ENCODE measurements at places on chromosomes 7 and 10.

DNA sequence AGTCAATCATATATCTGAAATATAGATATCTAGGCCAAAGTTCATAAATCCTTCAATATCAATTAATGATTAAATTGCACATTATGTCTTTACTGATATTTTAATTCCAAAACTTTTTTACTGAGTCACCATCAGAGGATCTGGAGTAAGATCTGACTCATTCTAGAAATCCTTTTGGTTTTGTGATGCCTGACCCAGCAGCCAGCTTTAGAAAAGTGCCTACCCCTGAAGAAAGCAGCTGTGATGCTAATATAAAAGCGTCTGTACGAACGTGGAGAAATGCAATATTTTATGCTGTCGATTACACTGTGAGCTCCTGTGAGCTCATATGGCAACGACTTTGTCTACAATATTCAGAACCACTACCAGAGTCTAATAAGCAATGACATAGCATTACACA lies 142.5 kb upstream of the LRRTM3 start:
- DNase-seq, result no peak

DNA sequence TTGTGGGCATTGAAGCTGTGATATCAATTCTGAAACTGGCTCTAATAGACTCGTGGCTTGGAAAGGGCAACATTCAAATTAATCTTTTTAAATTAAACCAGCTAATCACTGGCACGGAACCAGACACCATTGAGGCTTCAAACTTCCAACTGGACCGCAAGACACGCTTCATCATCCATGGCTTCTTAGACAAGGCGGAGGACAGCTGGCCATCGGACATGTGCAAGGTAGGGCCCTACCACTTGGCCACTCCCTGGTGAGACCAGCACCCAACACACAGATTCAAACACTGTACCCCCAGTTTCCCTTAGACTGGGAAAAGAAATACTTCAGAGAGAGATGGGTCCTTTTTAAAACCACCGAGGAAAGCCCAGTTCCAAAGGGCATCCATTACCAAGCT lies 5.1 kb downstream of the PNLIPRP2 start:
- DNase-seq, result no peak

- no peak for DNase-seq
Observed at GRCh38 chr10:69421611-69422308, 5.0 kb upstream of the TACR2 start.

- DNase-seq, result no peak
Observed at GRCh38 chr10:132979491-132980425, 37.4 kb upstream of the CFAP46 start.

DNA sequence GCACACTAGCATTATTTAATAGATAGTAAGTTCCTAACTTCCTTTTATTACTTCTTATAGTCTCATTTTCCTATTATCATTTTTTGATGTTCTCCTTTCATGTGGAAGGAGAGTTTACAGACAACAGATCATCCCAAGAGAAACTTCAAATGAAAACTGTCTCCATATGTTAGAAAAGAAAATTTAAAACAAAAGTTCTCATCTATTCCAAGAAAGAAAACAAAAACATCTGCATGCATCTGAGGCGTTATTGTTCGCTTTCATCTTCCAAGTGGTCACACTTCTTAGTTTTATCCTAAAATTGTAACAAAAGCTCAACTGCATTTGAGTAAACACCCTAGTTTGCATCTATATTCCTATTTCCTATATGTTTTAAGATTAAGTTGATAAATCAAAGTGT lies 126.2 kb downstream of the SEMA3D start:
- DNase-seq, result no peak

DNA sequence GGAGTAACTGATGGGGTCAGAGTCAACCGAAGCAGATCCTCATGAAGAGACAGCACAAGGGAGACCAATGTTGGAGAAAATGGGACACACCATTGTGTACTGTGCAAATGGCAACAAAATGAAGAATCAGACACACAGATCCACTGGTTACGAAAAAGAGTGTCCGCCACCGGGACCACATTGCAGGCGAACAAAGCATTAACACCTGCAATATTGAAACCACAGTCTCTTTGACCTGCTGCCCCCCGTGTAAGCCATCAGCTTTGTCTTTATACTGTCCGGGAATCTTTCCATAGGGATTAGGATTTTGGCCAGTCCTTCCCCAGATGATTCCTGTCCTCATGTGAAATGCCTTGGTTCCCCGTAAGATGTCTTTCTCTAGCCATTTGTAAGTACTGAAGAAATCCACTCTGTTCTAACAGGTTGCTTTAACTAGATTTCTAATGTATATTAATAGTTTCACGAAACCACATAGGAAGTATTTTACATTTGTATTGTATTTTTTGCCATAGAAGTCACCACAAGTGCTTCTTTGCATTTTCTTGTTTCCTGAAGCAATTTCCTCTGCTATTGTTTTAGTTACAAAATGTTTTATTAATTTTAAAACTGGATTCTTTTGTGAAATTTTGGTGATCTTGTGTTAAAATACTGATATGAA lies 140.8 kb upstream of the NFE2L3 start:
- no peak for DNase-seq

- no peak for DNase-seq
Observed at GRCh38 chr7:116169060-116169459, 41.3 kb upstream of the TES start.

DNA sequence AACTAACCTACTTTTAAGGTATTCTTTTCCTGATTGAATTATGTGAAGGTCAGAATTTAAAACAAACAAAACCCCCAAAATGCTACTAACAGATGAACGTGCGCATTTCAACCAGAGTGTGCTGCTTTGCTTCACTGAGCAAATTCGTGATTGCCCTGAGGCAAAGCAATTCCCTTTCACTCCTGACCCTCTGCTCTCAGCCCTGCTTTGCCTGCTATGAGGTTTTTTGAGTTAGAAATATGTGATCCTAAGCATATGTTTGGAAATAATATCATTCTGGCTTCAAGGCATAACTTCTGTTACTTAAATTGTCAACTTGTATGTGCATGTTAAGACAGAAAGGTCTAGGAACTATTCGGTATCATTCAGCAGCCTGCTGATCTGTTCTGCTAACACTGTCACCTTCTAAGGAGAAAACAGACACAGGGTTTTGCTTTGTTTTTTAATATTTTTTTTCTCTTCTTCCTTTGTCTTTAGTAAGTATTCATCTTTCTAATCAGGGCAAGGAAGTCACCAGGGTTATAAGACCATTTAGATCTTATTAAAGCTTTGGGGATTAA lies 124.2 kb downstream of the GNAT3 start:
- DNase-seq, result no peak

- no peak for DNase-seq
Observed at GRCh38 chr10:51789903-51790302, 90.5 kb upstream of the CSTF2T start.

DNA sequence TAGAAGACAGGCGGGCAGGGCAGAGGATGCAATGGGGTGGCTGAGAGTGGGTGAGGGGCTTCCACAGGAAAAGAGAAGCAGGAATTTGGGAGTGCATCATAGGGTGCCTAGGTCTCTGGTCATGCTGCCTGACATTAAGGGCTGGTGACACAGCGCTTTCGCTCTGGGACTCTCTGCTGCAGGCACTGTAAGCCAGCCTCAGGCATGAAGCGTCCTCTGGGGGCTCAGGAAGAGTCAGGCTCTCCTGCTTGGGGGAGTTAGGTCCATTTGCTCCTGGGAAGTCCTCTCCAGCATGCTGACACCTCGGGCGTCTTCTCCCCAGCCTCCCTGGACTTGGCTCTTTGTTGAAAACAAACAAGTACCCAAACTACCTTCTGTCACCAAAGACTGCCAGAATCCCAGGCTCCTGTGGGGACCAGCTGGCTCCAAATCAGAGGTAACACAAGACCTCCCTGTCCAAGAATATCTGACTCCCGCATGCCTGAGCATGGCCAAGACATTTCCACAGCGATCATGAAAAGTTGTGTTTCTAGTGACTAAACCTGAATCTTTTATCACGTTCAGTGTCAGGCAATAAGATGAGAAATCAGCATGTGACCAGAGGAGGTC lies 55.4 kb downstream of the GPR26 start:
- no peak for DNase-seq

DNA sequence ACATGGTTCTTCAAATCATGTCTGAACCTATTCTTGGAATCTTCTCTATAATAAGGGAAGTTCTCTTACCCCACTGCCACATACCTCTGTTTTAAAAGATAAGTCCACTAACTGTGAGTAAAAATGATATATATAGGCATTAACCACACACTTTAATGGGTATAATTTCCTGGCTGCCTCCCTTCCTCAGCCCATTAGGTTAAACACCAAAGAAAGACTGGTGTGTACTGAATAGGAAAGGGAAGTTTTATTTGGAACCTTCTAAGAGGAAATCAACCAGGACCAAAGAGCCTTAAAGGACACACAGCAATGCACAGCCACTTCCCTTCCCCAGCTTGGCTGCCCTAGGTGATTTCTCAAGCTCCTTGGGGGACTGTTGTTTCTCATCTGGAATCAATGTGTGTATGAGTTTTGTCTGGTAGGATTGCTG lies 5.0 kb upstream of the WBP1L start:
- no peak for DNase-seq

DNA sequence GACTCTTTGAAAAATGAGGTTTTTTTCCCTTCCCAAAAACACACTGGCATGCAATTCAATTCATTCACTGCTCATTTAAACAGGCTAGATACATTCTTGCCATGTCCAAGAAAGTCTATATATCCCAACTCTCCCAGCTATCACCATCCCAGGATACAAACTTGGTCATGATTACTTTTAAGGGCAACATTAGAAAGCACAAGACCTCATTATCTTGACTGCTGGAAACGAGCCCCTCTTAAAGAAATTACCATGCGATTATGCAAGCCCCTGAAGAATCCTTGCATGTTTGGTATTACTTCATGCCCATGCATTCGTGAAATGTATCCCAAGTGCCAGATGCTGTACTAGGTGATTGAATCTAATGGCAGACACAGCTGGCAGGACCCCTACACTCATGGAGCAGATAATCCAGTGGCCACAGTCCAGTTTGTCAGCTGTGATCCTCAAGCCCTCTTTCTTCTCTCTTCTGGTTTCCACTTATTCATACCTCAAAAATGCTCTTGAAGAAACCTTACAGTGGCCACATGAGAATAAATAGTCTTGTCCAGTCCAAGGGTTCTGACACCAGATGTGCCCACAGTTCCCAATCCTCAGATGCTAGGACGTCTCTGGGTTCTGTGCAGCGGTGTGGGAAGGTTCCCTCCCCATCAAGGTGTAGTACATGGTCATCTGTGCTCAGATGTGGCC lies 103.7 kb upstream of the HABP2 start:
- DNase-seq, result no peak

DNA sequence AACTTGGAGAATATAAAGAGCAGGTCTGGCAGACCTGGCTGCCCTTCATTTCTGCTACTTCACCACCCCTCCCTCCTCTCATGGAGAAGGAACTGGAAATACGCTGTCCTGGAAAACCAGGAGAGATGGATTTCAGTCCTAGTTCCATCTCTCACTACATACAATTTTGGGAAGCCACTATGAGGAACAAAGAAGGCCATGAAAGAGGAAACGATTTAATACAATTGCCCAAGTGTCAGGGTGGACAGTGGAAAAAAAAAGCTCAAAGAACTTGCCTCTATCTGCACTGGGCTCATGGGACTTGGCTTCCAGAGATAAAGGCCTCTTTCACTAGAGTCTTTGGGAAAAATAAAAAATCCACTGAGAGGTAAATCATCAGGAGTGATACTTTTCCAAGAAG lies 561.7 kb downstream of the KCNMA1 start:
- no peak for DNase-seq

DNA sequence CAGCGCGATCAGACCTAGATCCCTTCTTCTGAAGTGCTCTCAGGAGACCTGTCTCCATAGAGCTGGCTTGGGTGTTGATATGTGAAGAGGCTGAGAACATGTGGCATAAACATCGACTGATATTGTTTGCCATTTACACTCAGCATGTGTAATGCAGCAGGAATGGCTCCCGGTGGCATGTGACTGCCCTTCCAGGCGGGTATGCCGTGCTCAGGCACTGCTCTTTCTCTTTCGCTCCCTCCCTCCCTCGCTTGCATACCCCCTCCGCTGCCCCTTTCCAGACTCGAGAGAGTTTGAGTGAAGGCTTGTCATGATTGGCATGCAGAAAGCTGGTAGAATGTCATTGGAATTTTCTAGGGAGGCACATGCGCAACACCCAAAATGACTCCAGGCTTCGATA lies 107.3 kb upstream of the PDCD4 start:
- DNase-seq, result no peak

- DNase-seq, result no peak
Observed at GRCh38 chr10:122308417-122309141, 37.5 kb downstream of the BTBD16 start.

DNA sequence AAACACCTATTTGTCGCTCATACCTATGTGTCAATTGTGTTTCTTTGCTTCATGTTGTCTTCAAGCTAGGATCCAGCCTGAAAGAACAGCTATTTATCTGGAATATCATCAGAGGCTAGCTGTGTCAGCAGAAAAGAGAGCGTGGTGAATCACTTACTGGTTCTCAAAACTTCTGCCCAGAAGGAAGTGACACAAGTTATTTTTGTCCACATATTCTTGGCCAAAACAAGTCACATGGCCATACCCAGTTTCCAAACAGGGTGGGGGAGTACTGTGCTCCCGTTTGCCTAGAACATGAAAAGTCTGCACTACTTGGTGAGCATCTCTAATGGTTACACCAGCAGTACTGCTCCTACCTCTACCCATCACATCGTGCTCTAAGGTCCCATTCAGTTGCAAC lies 160.9 kb upstream of the CSTF2T start:
- no peak for DNase-seq

DNA sequence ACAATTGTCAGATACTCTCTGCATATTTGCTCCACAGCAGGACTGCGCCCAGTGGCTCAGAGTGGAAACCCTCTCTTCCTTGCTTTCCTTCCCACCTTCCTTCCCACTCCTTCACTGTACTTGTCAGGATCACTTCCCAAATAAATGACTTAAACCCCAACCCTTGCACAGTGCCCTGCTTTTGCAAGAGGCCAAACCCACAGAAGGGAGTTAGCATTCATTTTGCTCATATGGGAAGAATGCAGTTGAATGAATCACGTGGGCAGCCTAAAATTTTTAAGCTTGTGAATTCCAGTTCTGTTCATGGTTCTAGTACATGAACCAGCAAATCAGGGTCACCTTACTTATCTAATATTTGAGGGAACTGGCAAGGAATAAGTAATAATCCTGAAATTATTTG lies 47.7 kb upstream of the SFMBT2 start:
- DNase-seq, result no peak

DNA sequence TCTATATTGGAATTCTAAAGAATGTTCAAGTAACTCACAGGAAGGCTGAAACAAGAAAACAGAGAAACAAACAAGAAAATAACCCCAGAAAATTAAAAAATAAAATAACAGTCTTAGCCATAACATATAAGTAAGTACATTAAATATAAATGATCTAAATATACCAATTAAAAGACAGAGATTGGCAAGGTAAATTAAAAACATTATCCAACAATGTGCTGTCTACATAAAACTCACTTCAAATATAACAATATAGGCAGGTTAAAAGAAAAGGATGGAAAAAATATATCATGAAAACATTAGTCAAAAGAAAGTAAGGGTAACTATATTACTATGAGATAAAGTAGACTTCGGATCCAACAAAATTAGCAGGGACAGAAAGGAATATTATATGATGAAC lies 98.1 kb upstream of the NANOS1 start:
- DNase-seq, result no peak

Data from hematopoietic multipotent progenitor cell treated with erythropoietin and hydrocortisone succinate and interleukin-3 and kit ligand, for 15 days (in vitro differentiated cells).